Kidney (tissue), 22 donors: ENCODE measurements at places on chromosomes 1 and 21.

GRCh38 chr1:154628121-154628405, 20.1 kb upstream of the ADAR start:
- H3K36me3 ChIP-seq = no peaks in the 10 kb centered on the region
- H3K27ac ChIP-seq = peak overlapping the region; percentile 88
- DNase-seq = no peak
- no peaks in the 10 kb centered on the region for H3K27me3 ChIP-seq
- peaks cover 6% of the 10 kb centered on the region for H3K4me1 ChIP-seq

GRCh38 chr21:41250519-41250918, 66.1 kb upstream of the FAM3B start:
- H3K36me3 ChIP-seq = peaks cover 14% of the 10 kb centered on the region
- H3K4me1 ChIP-seq = no peaks in the 10 kb centered on the region
- no peak for DNase-seq
- H3K4me3 ChIP-seq = no peak overlapping the region
- H3K27me3 ChIP-seq = no peaks in the 10 kb centered on the region

DNA sequence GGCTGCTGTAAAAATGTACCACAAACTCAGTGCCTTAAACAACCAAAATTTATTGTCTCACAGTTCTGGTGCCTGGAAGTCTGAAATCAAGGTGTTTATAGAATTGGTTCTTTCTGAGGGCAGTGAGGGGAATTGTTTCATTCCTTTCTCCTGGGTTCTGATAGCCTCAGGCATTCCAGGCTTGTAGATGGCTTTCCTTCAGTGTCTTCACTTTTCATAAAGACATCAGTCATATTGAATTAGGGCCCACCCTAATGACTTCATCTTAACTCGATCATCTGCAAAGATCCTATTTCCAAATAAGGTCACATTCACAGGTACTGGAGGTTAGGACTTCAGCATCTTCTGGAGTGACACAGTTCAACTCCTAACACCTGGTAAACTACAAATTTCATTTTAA, 15.0 kb downstream of the CDKN2C start:
- no peak overlapping the region for H3K27ac ChIP-seq
- no peaks in the 10 kb centered on the region for H3K36me3 ChIP-seq
- H3K4me3 ChIP-seq = no peak overlapping the region

DNA sequence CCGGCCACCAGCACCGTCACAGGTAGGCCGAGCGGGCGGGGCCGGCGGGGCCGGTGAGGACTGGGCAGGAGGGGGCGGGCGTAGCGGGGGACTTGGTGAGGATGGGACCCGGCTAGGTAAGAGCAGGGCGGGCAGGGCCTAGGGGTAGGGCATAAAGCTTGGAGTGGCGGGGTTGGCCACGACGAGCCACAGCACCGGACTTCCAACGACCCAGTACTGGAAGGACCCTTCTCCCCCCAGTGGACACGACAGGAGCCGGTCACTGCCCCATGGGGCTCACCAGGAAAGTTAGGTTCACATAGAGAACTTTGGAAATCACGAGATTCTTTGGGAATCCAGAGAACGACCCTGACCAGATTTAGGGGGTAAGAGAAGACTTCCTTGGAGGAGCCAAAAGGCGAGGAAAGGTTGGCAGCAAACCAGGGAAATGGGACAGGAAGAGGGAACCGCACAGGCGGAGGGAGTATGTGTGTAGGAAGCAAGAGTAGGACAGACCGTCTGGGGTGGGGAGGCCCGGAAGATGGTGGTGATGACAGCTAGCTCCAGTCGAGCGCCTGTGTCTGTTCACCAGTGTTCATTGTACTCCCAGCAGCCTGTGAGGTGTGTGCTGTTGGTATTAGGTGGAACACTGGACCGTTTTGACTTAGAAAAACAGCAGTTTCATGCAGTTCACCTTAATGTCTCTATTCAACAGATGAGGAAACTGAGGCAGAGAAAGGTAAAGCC, 20.4 kb downstream of the ZNF362 start:
- H3K27ac ChIP-seq = no peak overlapping the region
- peaks cover 7% of the 10 kb centered on the region for H3K36me3 ChIP-seq
- no peaks in the 10 kb centered on the region for H3K4me1 ChIP-seq
- no peaks in the 10 kb centered on the region for H3K27me3 ChIP-seq

- H3K27me3 ChIP-seq = peaks cover 91% of the 10 kb centered on the region
- H3K4me3 ChIP-seq = no peak overlapping the region
- H3K36me3 ChIP-seq = no peaks in the 10 kb centered on the region
Observed at GRCh38 chr1:118985640-118986554, 2.2 kb downstream of the TBX15 start.

- no peaks in the 10 kb centered on the region for H3K36me3 ChIP-seq
- H3K27ac ChIP-seq = no peak overlapping the region
- H3K4me3 ChIP-seq = no peak overlapping the region
Observed at GRCh38 chr1:221912230-221912629, 170.3 kb upstream of the DUSP10 start.

DNA sequence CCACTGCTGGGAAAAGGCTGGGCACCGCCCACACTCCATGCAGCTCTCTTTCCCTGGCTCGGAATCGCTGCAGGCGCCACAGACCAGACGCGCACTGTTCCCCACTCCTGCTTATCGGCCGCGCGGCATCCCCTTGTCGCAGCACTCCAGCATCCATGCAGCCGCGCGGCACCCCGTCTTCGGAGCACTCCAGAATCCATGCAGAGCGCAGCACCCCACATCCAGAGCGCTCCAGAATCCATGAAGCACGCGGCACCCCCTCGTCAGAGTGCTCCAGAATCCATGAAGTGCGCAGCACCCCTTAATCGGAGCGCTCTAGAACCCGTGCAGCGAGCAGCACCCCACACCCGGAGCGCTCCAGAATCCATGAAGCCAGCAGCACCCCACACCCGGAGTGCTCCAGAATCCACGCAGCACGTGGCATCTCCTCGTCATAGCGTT, 9.5 kb downstream of the TFF3 start:
- H3K36me3 ChIP-seq = no peaks in the 10 kb centered on the region
- H3K27ac ChIP-seq = no peak overlapping the region
- no peak overlapping the region for H3K4me3 ChIP-seq
- DNase-seq = no peak
- H3K27me3 ChIP-seq = no peaks in the 10 kb centered on the region

GRCh38 chr1:17616731-17617279, 77.3 kb downstream of the ARHGEF10L start:
- no peak overlapping the region for H3K27ac ChIP-seq
- no peak for DNase-seq
- H3K4me1 ChIP-seq = no peaks in the 10 kb centered on the region
- no peaks in the 10 kb centered on the region for H3K27me3 ChIP-seq
- H3K4me3 ChIP-seq = no peak overlapping the region

- DNase-seq = no peak
- H3K4me3 ChIP-seq = no peak overlapping the region
- H3K4me1 ChIP-seq = no peaks in the 10 kb centered on the region
- H3K27ac ChIP-seq = no peak overlapping the region
- no peaks in the 10 kb centered on the region for H3K27me3 ChIP-seq
- H3K36me3 ChIP-seq = no peaks in the 10 kb centered on the region
Observed at GRCh38 chr1:154539486-154540483, 18.7 kb downstream of the UBE2Q1 start.

- no peaks in the 10 kb centered on the region for H3K27me3 ChIP-seq
- no peak for DNase-seq
- H3K4me1 ChIP-seq = no peaks in the 10 kb centered on the region
- H3K36me3 ChIP-seq = peaks cover 11% of the 10 kb centered on the region
Observed at GRCh38 chr1:35603941-35604340, 30.8 kb downstream of the TFAP2E start.

DNA sequence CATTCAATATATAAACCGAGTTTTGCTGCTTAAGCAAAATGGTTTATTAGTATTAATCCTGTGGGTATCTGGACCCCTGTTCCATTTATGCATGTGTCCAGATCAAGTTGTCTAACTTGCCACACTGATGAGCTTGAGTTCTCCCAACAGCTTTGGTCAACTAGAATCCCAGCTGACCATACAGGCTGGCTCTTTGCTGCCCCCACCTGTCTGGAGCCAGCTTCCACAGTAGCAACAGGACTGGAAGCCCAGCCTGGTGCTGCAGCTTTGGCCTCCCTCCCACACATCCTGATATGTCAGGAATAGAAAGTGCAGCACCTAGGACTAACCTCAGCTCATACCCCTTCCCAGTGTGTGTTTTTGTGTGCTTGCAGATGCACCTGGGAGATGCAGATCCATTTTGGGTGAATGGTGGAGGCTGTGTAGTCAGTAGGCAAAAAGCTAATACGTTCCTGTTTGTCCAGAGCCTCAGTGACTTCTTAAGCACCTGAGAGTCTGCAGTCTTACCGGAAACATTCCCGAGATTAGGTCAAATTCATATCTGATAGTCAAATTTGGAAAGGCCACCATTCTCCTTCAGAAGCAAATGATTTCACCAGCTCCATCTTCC, 40.9 kb upstream of the BEND5 start:
- DNase-seq = peak; percentile 74
- H3K36me3 ChIP-seq = no peaks in the 10 kb centered on the region
- no peaks in the 10 kb centered on the region for H3K4me1 ChIP-seq

- H3K36me3 ChIP-seq = peaks cover 11% of the 10 kb centered on the region
- no peaks in the 10 kb centered on the region for H3K27me3 ChIP-seq
- H3K4me1 ChIP-seq = peaks cover 13% of the 10 kb centered on the region
- H3K4me3 ChIP-seq = no peak overlapping the region
- H3K27ac ChIP-seq = peak overlapping the region; percentile 52
Observed at GRCh38 chr1:27418326-27419185, 26.1 kb downstream of the GPR3 start.

DNA sequence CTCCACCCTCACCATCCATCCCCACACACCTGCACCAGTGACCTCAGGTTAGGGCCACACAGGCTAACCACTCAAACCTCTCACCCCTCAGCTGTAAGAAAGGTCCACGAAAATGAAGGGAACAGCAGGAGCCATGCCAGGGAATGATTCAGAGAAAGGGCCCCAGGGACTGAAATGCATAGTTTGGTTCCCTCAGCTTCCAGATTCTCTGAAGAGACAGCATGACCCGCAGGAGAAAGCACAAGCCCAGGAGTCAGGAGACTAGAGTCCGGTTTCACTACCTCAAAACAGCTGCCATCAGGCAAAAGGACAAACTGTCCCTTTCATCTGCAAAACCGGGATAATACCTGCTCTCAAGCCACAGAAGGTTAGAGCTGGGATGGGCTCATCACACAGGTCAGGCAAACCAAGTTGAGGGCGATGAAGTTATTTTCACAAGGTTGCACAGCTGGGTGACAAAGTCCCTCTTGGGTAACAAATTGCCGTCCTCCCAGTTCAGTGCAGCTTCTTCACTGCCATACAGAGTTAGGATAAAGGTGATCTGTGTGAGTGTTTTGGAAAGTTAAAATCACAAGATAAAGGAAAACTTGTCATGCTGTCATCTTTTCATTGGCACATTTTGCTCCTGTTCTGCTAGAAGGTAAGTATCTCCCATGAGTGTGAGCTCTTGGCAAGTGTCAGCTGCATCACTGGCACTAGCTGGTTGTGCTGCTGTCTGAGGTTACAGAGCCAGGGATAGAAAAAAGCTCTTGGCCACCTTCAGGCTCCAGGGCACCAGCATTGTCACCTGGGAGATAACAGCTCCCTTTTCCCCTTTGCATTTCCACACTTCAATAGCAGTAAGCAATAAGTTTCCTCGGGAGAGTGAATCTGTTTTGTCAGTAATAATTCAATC, 120.4 kb downstream of the KCNH1 start:
- no peaks in the 10 kb centered on the region for H3K27me3 ChIP-seq
- H3K4me3 ChIP-seq = no peak overlapping the region
- DNase-seq = no peak
- H3K27ac ChIP-seq = no peak overlapping the region

DNA sequence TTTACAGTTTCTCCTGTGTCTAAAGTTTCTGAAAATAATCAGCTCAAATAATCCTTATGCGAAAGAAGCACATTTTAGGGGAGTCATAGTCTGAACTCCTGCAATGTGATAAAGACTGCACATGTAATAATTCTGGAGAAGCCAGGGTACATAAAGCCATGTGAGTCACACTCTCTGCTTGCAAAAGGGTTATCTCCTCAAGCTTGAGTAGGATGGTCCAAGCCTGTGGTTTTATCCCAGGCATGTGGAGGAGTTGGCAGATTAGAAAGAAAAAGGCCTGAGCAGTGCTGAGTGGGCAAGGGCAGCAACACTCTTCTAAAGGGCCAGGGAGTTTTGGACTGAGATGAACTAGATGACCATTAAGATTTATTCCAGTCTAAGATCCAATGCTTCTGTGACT, 220.4 kb downstream of the RHOU start:
- DNase-seq = no peak
- H3K4me1 ChIP-seq = no peaks in the 10 kb centered on the region
- no peaks in the 10 kb centered on the region for H3K27me3 ChIP-seq
- no peaks in the 10 kb centered on the region for H3K36me3 ChIP-seq

- no peak for DNase-seq
- H3K4me3 ChIP-seq = no peak overlapping the region
- H3K27ac ChIP-seq = no peak overlapping the region
- H3K4me1 ChIP-seq = no peaks in the 10 kb centered on the region
Observed at GRCh38 chr1:112284796-112285195, 111.2 kb upstream of the CTTNBP2NL start.

- no peaks in the 10 kb centered on the region for H3K27me3 ChIP-seq
- H3K27ac ChIP-seq = no peak overlapping the region
- no peaks in the 10 kb centered on the region for H3K36me3 ChIP-seq
- H3K4me1 ChIP-seq = no peaks in the 10 kb centered on the region
- no peak overlapping the region for H3K4me3 ChIP-seq
Observed at GRCh38 chr1:240667351-240667750, 55.4 kb upstream of the GREM2 start.

DNA sequence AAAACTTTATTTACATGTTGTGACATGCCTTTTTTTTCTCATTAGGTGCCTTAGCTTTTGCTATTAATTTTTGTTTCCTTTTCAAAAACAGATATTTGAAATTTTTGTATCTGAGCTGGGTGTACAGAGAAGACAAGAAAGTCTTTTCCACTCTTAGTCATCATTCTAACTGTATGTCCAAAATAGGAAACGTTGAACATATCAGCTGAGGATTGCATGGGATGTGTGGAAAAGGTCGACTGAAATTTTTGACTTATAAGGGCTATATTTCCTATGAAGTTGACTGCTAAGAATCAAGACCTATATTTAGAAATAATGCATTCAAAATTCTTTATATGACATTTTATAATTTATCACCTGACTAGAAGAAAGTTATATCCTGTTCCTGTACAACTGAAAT, 270.0 kb upstream of the ZRANB2 start:
- H3K4me1 ChIP-seq = no peaks in the 10 kb centered on the region
- DNase-seq = no peak
- no peak overlapping the region for H3K4me3 ChIP-seq
- no peaks in the 10 kb centered on the region for H3K36me3 ChIP-seq
- H3K27ac ChIP-seq = no peak overlapping the region

GRCh38 chr1:114250683-114251572, 97.3 kb upstream of the SYT6 start:
- H3K4me3 ChIP-seq = no peak overlapping the region
- no peak overlapping the region for H3K27ac ChIP-seq
- H3K4me1 ChIP-seq = no peaks in the 10 kb centered on the region
- no peaks in the 10 kb centered on the region for H3K27me3 ChIP-seq
- no peaks in the 10 kb centered on the region for H3K36me3 ChIP-seq

GRCh38 chr1:205633421-205633976, 1.7 kb upstream of the ELK4 start:
- H3K27me3 ChIP-seq = no peaks in the 10 kb centered on the region
- H3K4me3 ChIP-seq = no peak overlapping the region
- H3K27ac ChIP-seq = no peak overlapping the region
- H3K4me1 ChIP-seq = peaks cover 11% of the 10 kb centered on the region

GRCh38 chr1:209256766-209257350, 326.7 kb upstream of the CAMK1G start:
- no peaks in the 10 kb centered on the region for H3K36me3 ChIP-seq
- no peaks in the 10 kb centered on the region for H3K27me3 ChIP-seq
- no peak overlapping the region for H3K4me3 ChIP-seq
- H3K27ac ChIP-seq = no peak overlapping the region
- H3K4me1 ChIP-seq = no peaks in the 10 kb centered on the region
